Suppressor macrophage (primary cell): ENCODE measurements at places on chromosomes 6 and 20.
A peak's percentile ranks its signal among the peaks of the same experiment; 100 is the strongest.

DNA sequence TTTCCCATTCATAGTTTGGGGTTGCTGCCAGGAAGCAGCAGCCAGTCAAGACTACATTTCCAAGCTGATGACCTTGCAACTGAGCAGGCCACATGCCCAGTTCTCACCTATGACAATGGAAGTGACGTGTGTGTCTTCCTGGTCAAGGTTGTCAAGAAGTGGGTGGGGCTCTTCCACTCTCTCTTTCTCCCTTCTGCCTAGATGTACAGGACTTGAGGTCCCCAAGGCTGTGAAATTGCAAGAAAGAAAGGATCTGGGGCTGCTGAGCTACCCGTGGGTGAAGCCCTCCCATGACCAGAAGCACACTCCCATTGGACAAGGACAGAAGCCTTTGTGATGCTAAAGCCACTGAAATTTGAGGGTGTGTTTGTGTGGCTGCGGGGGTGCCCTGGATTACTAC is 175.1 kb downstream of the LINC00237 start:
- no peak for DNase-seq

DNA sequence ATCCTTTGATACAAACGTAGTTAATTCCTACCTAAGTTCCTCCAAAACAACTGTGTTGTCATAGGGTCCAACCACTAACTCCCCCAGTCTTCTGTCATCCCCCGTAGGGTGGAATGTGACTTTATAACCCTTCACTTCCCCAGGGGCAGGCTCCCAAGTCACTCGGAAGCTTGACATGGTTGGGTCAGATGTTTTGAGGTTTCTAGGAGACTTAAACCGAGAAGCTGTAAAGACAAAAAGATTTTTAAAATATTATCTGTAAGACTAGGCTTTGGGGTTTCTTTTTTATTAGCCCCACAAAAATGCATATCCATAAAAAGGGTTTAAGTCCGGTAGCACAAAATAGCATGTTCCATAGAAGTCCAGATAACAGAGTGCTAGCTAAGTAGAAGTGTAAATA is 50.2 kb downstream of the COL12A1 start:
- DNase-seq = no peak

DNA sequence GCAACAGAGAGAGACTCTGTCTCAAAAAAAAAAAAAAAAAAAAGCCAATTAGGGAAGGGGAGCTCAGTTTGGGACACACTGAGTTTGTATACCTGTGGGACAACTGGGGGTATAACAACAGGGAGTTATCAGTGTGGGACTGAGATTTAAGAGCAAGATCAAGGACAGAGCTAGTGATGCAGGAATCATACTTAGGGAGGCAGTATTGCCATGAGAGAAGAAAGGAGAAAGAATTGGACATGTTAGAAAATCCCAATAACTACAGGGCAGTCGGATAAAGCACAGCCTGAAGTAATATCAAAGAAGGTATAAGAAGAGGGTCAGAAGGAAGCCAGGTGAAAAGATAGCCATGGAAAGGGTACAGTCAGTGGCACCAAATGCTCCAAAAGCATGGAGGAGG is 121.2 kb downstream of the PTPRT start:
- no peak for DNase-seq

DNA sequence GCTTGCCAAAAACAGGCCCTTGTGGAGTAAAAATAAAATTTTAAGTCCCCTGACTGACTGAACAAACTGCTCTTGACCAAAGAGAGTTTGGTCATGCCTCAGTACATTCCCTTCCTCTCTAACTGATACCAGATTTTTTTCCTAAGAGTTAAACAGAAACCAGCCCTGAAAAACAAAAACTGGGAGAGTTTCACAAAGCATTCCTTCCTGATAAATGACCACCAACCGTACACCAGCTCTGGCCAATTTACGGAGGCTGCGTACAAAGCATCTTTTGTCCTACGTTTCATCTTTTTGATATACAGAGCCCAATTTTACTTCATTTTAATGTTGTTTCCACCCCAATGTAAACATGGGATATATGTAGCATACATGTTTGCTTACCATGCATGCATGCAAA is 477.4 kb upstream of the HTR1E start:
- no peak for DNase-seq

GRCh38 chr6:30073489-30074235 is 1.9 kb downstream of the RNF39 start:
- no peak for DNase-seq

- no peak for DNase-seq
These were observed 248.8 kb downstream of the TTLL2 start for GRCh38 chr6:167573461-167574215.

- DNase-seq = no peak
These were observed 81.4 kb downstream of the LIN28B start for GRCh38 chr6:105038259-105038658.

DNA sequence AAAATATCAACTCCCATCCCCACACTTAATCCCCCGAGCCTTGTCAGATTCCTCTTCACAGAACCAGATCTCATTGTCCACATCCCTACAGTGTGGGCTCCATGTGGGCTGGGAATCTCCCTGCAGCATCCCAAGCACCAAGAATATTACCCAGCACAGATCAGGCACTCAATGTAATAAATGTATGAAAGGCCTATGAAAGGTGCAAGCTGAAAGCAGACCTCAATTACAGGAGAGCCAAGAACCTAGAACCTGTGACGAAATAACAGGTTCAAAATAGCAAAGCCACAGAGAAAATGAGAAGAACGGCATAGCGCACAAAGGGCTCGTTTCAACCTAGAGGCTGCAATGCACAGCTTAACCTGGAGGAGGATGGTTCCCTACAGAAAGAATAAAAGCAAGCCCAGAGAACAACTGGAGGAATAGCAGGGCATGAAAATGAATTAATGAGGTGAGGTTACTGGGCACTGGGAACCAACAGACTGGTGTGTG is 3.1 kb downstream of the SLC23A2 start:
- DNase-seq = peak; percentile 47

DNA sequence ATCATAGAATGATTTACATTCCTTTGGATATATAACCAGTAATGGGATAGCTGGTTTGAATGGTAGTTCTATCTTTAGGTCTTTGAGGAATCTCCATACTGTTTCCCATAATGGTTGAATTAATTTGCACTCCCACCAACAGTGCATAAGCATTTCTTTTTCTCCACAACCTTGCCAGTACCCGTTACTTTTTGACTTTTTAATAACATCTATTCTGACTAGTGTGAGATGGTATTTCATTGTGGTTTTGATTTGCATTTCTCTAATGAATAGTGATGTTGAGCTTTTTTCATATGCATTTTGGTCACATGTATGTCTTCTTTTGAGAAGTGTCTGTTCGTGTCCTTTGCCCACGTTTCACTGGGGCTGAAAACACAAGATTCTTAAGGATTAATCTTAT is 107.3 kb downstream of the TINAG start:
- no peak for DNase-seq
